ENCODE measurements at places on chromosomes 1 and 21.
A peak's percentile ranks its signal among the peaks of the same experiment; 100 is the strongest.

DNA sequence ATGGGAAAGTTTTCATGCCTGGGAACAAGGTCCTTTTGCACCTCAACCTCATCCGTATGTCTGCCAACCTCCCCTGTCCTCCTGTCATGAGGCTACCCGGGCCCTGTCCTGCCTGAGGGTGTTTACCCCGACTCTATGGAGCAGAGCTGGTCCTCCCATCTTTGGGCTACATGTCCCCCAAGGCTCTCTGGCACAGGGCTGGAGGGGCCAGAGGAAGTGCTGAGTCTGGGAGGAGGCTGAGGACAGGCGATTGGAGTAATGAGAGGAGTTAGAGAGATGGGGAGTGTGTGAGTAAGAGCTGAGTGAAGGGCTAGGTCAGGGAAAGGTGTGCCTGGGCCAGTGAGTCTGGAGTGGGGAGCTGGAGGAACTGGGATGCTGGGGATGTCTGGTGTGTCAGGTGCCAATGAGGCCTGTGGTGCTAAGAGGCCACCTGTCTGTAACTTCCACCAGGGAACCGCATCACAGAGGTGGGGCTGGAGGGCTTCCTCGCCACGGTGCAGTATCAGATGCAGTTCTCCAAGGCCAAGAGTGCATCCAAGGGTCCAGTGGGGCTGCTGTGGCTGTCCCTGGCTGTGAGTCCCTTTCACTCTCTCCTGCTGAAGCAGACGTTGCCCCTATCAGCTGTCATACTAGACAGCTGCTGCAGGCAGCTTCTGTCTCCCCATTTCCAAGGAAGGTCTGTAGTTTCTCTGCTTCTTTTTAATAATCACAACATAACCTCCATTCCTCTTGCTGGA, 11.7 kb downstream of the LRRC71 start:
- DNase-seq = peak; percentile 71

- DNase-seq = no peak
These were observed 269.5 kb downstream of the GRIK3 start for GRCh38 chr1:36764798-36765197.

- no peak for DNase-seq
These were observed 485.4 kb upstream of the USP24 start for GRCh38 chr1:55700359-55701130.

DNA sequence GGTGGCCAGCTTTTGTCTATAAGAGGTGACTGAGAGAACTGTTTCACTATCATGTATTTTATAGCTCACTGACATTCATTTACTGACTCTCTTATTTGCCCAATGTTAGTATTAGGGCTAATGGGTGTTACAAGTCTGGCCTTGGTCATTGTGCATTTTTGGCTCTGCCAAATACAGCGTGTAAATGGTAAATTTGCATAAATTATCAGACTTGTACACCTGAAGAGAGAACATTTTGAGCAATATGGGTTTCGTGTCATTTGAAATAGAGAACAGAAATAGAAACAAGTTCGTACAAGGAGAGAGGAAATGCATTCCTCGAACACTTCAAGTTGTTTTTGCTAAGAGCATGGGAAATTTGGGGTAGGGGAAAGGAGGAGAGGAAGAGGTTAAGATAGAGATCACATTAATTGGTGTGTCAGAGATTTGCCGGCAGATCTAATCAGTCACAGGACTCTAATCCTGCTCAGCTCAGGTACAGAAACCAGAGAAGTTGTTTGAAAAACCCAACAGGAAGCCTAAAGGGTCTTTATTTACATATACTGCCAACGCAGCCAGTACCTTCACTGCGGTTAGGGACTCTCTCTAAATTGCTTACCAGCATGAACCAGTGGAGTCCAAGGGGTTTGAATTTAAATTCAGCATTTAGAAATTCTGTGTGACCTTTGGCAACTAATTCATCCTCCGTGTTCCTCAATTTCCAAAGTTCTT, 261.5 kb downstream of the GPATCH2 start:
- DNase-seq = no peak

Measured in posterior cingulate gyrus (tissue), 11 donors.